Activated T-cell treated with anti-CD3 and anti-CD28 coated beads, Interleukin-2, amount 50 U/mL, for 72 hours (primary cell): ENCODE measurements at places on chromosomes 4 and X. TPM values are rescaled to one million over a fixed set of nuclear protein-coding genes. Genes with fewer than 3 reads are reported as not detected.

GRCh38 chrX:42585842-42586621 lies 191.9 kb downstream of the PPP1R2C start:
- no peak overlapping the region for H3K27ac ChIP-seq
- no peaks in the 10 kb centered on the region for H3K4me1 ChIP-seq
- no peak overlapping the region for H3K4me3 ChIP-seq
- peaks cover 16% of the 10 kb centered on the region for H3K27me3 ChIP-seq
- H3K36me3 ChIP-seq = peaks cover 8% of the 10 kb centered on the region

- H3K27ac ChIP-seq = peak overlapping the region; percentile 44
- DNase-seq = no peak
- no peak overlapping the region for H3K4me3 ChIP-seq
- peaks cover 11% of the 10 kb centered on the region for H3K4me1 ChIP-seq
- H3K27me3 ChIP-seq = no peaks in the 10 kb centered on the region
Observed at GRCh38 chr4:6728320-6729029, 12.5 kb downstream of the BLOC1S4 start.

DNA sequence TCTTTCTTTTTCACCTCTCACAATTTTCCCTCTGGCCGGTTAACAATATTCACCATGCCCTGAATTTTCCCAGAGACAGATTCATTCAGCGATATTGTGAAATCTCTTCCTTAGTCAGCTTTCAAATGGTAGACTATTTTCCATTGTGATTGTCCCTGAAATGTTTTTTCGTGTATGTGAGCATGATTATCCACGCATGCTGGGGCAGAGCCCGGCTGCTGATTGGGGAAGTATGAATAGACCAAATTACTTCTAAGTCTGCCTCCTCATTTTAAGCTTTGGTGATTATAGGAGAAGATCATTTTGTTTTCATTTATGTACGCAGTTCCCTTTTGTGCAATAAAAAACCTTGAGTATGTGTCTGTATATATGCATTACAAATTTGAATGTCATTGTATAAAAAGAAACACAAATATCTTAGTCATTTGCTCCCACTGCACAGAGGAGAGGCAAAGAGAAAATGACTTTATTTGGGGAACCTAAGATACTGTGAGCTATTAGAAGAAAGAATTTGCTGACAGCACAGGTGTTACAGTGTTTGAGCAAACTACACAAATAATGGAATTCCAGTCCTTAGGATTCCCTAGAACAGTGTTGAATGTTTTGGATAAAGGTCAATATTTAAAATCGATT lies 11.3 kb downstream of the DTHD1 start:
- DNase-seq = no peak
- peaks cover 24% of the 10 kb centered on the region for H3K4me1 ChIP-seq
- H3K27ac ChIP-seq = peak overlapping the region; percentile 14
- H3K36me3 ChIP-seq = peaks cover 4% of the 10 kb centered on the region

DNA sequence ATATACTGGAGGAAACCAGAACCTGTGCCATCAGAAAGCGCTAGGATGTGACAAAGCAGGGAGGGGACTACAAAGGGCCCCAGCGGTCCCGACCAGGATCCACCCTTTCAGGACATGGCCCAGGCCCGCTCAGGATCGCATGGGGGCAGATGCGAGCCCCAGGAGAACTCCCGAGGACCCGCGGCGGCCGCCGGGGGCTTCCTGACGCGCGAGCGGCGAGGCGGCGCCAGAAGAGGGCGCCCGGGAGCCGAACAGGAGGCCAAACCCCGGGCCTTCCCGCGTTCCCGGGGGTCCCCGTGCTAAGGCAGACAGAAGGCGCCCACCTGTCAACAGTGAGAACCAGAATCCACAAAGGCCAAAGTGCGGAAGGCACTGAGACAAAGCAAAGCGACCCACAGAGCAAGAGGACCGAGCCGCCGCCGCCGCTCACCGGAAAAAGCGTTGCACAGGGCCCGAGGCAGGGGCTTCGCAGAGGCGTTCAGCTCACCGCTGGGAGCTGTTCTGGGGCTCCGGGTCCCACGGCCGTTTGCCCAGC lies 7.3 kb upstream of the OPN1LW start:
- peak overlapping the region; percentile 92 for H3K4me3 ChIP-seq
- peaks cover 25% of the 10 kb centered on the region for H3K4me1 ChIP-seq
- DNase-seq = peak; percentile 75
- H3K36me3 ChIP-seq = no peaks in the 10 kb centered on the region
- peak overlapping the region; percentile 84 for H3K27ac ChIP-seq

- no peak overlapping the region for H3K27ac ChIP-seq
- H3K4me3 ChIP-seq = no peak overlapping the region
- no peak for DNase-seq
- no peaks in the 10 kb centered on the region for H3K27me3 ChIP-seq
Observed at GRCh38 chr4:158895797-158896576, 127.2 kb downstream of the FNIP2 start.

- no peak overlapping the region for H3K27ac ChIP-seq
- H3K4me1 ChIP-seq = no peaks in the 10 kb centered on the region
- no peak for DNase-seq
- H3K4me3 ChIP-seq = no peak overlapping the region
- H3K36me3 ChIP-seq = peaks cover 3% of the 10 kb centered on the region
Observed at GRCh38 chrX:20284992-20285391, 18.3 kb upstream of the RPS6KA3 start.

DNA sequence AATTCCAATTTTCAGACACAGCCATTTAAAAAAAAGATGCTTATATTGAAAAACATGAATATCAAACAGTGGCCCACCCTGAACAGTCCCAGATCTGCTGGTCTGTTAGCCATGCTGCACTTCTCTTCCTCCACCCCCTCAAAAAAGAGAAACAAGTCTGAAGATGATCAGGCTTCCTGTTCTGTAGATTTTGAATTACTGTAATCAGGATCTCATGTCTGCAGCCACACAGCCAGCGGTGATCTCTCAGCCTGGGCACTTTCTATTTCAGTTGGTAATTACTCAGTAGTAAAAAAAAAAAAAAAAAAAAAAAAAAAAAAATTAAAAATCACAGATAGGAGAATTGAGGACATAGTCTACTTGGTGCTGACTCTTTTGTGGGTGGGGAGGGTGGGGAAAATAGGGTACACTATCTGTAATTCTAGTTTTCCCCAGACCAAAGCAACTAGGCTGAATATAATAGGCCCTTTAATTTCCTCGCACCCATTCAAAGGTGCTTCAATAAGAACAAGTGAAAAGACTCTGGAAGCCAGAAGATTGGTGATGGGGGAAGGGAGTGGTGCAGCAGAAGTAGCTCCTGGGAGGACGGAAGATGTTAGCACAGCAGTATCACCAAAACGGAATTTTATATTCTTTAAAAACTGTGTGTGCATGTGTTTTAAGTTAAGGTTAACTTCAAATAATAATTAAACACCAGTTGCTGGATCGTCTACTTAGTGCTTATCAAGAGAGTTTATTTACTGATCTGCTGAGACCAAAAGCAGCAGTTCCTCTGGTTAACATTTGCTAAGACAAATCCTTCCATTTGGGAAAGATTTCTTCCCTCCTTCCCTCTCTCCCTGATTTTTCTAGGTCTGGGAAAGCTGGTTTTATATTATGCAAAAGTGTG lies 47.0 kb downstream of the SPRY1 start:
- H3K4me1 ChIP-seq = peaks cover 39% of the 10 kb centered on the region
- peak overlapping the region; percentile 86 for H3K4me3 ChIP-seq
- DNase-seq = peak; percentile 64
- no peaks in the 10 kb centered on the region for H3K27me3 ChIP-seq
- H3K27ac ChIP-seq = peak overlapping the region; percentile 85

PGAM4 gene
- total RNA-seq = not detected

SHROOM3 gene
- total RNA-seq = 0.10 TPM

SERTM2 gene
- total RNA-seq = not detected

PCYT1B gene
- total RNA-seq = 0.12 TPM

SMC1A gene
- total RNA-seq = 104 TPM

FHL1 gene
- 15.7 TPM for total RNA-seq
